ENCODE measurements at places on chromosomes 1 and 21.
A peak's percentile ranks its signal among the peaks of the same experiment; 100 is the strongest.

- no peak for DNase-seq
Observed at GRCh38 chr1:113223546-113223945, 150.5 kb downstream of the LRIG2 start.

DNA sequence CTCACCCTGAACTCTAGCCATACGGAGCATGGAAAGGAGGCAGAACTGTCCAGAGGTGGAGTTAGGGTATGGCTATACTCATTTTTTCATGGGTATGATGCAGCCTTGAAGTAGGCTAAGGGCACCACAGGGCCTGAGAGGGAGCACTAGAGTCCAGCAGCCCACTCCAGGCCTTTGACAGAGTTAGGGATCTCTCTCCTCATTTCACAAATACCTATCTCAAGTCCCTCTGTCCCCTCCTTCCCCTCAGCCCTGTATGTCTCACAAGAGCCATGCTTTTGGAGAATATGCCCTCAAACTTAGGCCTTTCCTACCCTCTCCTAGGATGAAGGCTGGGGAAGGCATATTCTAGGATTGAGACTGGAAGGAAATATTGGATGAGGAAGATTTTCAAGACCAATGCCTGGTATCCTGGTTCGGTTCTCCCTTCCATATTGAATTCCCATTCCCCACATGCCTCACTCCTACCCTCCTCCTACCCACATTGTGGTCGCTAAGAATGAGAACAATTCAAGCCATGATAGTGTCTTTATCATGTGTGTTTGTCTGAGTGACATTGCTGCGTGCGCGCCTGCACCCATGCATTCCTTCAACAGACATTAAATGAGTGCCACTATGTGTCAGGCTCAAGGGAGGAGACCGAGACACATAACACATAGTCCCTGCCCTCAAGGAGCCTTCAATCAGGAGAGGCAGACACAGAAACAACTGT is 2.6 kb upstream of the NECTIN4 start:
- no peak for DNase-seq

DNA sequence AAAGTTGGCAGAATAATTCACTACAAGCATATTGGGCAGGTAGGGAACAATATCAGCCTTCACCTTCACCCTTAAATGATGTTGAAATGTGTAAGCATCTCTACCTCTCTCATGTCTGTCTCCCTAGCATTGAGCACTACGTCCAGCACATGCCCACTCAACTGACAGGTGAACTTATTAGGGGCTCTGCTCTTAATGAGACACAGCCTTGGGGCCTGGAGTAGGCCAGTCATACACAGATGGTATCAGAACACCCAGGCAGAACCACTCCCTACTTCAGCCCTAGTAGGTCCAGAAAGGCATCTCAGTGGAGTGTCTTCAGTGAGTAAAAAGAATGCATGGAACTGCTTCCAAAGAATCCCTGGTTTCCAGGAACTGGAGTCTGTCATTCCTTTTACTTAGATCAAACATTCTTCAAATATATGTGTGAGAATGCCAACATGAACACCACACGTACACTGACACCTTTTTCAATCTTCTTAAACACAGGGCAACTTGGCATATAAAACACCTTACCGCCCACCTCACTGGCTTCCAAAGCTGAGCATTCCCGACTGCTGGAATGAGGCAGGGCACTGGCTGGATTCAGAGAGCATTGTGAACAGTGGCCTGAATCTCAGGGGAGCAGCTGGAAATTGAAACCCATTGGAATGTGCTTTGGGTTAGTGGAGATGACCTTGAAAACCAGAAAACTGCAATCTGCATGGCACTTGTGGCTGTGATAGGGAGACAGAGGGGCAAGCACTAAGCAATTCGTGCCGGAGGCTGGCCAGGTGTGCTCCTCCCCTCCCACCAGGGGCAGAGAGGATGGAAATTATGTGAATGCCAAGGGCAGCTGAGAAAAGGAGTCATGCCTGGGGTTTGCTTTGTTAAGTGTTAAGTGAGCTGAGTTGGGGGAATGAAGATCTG is 24.2 kb upstream of the HSD3B1 start:
- DNase-seq, result no peak

DNA sequence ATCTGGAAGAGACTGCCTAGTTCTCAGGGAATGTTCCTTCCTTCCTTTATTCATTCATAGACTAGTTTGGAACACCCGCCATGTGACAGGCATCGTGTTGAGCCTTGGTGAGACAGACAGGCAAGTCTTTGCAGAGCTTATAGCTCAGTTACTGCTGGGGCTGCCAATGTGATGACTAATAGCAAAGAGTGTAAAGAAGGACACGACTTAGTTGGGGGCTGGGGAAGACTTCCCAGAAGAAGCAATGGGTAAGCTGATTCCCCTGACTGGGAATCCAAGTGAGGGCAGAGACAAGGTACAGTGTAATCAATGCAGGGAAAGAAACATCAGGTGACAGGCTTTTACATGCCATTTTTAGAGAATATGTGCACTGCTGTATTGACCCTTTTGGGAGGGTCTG is 51.2 kb downstream of the TENT5C start:
- DNase-seq, result peak; percentile 2

GRCh38 chr1:43789604-43790550 is 82.5 kb downstream of the ST3GAL3 start:
- DNase-seq, result no peak

- peak; percentile 8 for DNase-seq
Observed at GRCh38 chr1:193462629-193463320, 276.4 kb upstream of the B3GALT2 start.

DNA sequence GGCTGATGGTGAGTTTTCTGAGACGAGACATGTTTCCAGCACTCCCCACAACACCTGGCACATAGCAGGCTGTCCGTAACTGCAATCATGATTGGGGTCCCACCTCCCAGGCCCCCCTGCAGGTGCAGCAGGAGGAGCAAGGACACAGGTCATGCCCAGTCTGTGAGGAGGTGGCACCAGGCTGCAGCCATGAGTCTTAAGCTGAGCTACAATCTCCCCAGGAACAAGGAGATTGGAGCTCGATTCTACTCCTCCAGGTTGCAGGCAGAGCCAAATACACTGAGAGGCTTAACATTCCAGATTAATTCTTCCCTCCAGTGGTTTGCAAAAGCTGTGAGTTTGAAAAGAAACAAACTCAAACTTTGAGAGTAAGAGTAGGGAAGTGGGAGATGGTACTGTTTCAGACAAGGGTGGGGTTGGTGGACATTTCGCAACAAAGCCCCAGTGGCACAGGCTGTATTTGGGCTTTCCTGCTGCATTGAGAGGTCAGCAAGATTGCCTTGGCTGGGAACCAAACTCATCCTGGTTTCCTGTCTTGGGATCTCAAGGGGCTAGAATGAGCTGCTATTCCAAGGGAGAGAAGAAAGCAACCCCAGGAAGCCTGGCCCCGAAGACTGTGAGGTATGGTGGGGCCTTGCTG is 64.8 kb upstream of the GALNT2 start:
- no peak for DNase-seq

GRCh38 chr1:225750875-225751824 is 26.5 kb upstream of the SRP9 start:
- no peak for DNase-seq

GRCh38 chr1:248686815-248687214 is 15.8 kb downstream of the OR14I1 start:
- no peak for DNase-seq

GRCh38 chr1:223328566-223328965 is 35.4 kb downstream of the SUSD4 start:
- DNase-seq, result no peak

DNA sequence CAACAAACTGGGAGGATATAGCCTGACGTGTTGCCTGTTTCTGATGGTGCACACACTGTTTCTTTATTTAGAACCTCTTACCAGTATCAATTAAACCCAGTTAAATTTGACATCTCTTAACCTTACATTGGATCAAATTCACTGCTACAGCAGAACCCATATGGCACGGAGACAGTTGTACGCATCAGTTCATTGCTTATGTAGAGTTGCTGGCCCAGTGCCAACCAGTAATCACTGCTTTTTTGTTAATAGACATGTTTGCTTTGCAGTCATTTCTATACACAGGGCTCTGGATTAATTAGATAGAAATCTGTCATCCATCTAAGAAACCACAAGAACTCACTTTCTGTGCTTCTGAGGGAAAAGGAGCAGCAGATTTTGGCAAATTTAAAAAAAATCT is 154.0 kb downstream of the RWDD3 start:
- DNase-seq, result no peak

GRCh38 chr1:179369751-179370341 is 4.1 kb downstream of the AXDND1 start:
- DNase-seq, result peak; percentile 74

DNA sequence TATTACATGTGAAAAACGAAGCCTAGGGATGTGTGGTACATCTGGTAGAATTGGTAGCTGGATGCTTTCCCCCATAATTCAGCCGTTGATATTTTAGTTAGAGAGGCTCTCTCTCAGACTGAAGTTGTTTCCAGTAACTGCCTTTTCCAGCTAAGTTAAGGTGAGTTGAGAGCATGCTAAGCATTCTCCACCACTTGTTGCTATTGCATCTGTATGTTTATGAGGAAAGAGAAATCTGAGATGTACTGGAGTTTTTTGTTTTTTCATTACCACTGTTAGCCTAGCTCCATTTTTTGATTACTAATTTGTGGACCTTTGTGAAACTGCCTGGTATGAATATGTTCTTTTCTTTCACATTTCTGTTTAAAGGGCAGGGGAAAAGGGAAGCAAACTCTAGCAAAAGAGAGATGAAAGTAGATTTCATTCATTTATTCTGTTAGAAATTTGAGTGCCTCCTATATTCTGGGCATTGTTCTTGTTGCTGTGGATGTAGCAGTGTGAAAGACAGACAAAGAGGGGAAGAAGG is 189.9 kb upstream of the CACYBP start:
- no peak for DNase-seq

- no peak for DNase-seq
Observed at GRCh38 chr1:119188926-119189325, 48.5 kb upstream of the WARS2 start.

- DNase-seq, result no peak
Observed at GRCh38 chr1:47257224-47257623, 25.2 kb upstream of the TAL1 start.

GRCh38 chr21:32812035-32812434 is 40.5 kb upstream of the PAXBP1 start:
- peak; percentile 42 for DNase-seq

DNA sequence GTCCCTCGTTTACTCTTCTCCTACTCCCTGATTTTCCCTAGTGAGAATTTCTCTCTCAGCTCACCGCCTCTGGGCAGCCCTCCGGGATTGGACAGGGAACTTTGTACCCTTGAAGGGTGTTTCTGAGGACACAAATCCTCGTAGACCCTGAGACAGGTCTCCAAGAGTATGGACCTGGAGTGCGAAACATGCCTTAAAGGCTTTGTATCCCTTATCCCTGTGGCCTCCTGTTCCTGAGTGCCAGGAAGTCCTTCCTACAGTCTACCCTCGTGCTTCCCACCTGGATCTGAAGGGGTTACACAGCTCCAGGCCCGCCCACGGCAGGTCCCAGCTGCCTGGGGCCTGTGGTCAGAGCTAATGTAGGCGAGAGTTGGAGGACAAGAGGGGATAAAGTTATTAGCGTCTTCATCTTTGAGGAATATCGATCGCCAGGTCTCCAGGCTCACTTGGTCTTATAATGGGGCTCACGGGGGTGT is 7.6 kb upstream of the PEAR1 start:
- DNase-seq, result no peak

DNA sequence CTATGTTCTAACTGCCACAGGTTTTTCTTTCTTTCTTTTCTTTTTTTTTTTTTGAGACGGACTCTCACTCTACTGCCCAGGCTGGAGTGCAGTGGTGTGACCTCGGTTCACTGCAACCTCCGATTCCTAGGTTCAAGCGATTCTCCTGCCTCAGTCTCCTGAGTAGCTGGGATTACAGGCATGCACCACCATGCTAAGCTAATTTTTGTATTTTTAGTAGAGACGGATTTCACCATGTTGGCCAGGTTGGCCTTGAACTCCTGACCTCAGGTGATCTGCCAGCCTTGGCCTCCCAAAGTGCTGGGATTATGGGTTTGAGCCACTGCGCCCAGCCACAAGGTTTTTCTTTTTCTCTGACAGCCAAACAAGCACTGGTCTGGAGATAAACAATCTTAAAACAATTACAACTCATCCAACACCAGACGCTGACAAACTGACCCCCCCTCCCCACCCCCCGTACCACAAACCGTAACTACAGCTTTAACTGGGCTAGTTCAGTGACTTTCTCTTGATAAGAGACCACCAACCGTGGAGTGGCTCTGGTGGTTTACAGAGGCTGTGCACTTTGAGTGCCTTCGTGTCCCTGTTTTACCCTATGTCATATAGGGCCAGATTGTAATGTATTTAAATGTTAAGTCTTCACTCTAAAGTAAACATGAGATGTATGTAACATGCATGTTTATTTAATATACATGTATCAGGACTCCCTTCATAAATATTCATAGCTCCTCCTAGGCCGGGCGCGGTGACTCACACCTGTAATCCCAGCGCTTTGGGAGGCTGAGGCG is 19.5 kb upstream of the PUM1 start:
- no peak for DNase-seq

DNA sequence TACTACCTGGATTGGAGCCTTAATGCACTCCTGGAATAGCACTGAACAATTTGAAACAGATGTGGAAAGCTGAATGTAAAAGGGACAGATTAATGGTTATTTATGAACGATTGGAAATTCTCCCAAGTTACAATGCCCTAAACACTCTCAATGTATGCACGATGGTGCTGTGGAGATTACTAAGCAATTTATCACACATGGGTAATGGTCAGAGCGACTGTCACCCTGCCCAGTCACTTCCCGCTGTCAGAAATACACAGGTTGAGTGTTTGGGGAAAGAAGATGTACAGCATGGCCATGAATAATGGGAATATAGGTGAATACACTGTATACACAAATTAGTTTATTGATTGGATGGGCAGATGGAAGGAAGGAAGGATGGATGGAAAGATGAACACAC is 342.4 kb downstream of the VAV3 start:
- DNase-seq, result no peak

GRCh38 chr1:29546496-29546895 is 310.2 kb downstream of the PTPRU start:
- no peak for DNase-seq

DNA sequence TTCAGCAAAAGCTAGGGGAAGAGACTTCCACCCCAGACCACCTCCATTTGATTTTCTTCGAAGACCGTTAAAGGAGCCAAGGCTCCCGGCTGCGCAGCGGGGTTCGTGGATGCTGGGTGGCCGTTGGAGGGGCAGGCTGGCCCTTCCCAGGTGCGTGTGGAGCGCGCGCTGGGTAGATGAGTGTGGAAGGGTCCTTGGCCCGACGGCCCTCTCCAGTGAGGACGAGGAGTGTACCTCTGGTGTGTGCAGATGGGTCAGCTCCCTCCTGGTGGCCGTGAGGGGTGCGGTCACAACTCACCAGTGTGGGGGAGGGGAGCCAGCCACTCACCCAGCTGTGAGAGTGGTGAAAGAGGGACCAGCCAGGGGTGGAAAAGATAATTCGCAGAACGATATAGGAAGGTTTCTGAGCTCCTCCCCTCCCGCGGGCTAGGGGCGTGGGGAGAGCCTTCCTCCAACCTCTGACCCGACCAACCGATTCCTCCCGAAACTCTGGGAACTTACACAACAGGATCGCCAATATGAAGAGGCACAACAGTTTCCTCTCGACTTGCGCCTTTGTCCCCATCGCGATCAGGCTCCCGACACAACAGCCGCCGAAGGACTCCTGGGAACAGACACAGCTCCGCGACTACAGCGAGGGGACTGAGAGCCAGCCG is at the start of gene F11R:
Gene F11R, minus strand, starts transcription at position 644 of the 656 bp plus-strand sequence. Its CDS starts 79 bp downstream, at position 565.
- DNase-seq, result peak; percentile 49

- DNase-seq, result no peak
Observed at GRCh38 chr1:166083887-166084286, 82.9 kb downstream of the FAM78B start.

GRCh38 chr1:30686236-30686935 is 37.0 kb downstream of the MATN1 start:
- no peak for DNase-seq

All from kidney glomerular epithelial cell (primary cell).